Activated T-cell treated with anti-CD3 and anti-CD28 coated beads, Interleukin-2, amount 50 U/mL, for 48 hours (primary cell): ENCODE measurements at places on chromosomes 1 and 21.

GRCh38 chr1:40421431-40422384 lies 28.6 kb upstream of the ZFP69B start:
- DNase-seq: no peak

- peak; percentile 55 for DNase-seq
Observed at GRCh38 chr1:185045814-185046492, 595 bp downstream of the RNF2 start.

DNA sequence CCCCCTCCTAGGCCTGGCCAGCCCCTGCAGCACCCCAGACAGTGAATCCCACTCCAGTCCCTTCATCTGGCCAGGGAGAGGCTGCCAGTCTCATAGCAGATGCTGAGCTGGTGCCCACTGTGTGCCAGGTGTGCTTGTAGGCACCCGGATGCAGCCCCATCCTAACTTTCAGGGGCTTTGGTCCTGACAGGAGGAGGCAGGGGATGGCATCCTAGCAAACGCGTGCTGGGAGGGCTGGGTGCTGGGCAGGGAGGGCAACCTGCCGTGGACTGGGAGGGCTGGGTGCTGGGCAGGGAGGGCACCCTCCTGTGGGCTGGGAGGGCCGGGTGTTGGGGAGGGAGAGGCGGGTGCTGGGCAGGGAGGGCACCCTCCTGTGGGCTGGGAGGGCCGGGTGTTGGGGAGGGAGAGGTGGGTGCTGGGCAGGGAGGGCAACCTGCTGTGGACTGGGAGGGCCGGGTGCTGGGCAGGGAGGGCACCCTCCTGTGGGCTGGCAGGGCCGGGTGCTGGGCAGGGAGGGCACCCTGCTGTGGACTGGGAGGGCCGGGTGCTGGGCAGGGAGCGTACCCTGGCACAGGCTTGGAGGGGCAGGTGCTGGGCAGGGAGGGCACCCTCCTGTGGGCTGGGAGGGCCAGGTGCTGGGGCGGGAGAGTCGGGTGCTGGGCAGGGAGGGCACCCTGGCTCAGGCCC lies 35.3 kb downstream of the SLC19A1 start:
- DNase-seq: no peak

- peak; percentile 82 for DNase-seq
Observed at GRCh38 chr1:20732588-20733359, at the start of gene SH2D5. Gene SH2D5, minus strand, starts transcription at chr1:20732703. Its CDS starts 4,659 bp downstream, at chr1:20728044.

GRCh38 chr21:42763581-42764442 lies 110.4 kb downstream of the PDE9A start:
- DNase-seq: no peak

GRCh38 chr1:183806125-183806524 lies 1.2 kb downstream of the RGL1 start:
- no peak for DNase-seq

DNA sequence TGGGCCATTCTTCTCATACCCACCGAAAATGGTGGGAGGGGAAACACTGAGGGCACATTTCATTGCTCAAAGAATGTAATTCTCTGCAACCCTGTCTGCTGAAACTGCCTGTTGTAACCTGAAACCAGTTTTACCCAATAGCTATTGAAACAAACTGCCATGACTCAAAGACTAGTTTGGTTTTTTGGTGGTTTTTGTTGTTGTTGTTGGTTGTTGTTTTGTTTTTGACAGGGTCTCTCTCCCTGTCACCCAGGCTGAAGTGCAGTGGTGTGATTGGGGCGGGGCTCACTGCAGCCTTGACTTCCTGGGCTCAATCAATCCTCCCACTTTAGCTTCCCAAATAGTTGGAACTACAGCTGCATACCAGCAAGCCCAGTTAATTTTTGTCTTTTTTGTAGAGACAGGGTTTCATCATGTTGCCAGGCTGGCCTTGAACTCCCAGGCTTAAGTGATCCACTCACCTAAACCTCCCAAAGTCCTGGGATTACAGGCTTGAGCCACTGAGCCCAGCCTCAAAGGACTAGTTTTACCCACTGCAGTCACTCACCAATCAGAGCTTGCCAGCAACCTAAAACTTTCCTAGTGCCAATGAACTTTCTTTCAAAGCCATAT lies 2.1 kb upstream of the IPP start:
- DNase-seq: no peak

GRCh38 chr1:226862890-226863289 lies 7.5 kb upstream of the PSEN2 start:
- DNase-seq: no peak

- DNase-seq: no peak
Observed at GRCh38 chr1:151939779-151940178, 30.5 kb upstream of the THEM4 start.

DNA sequence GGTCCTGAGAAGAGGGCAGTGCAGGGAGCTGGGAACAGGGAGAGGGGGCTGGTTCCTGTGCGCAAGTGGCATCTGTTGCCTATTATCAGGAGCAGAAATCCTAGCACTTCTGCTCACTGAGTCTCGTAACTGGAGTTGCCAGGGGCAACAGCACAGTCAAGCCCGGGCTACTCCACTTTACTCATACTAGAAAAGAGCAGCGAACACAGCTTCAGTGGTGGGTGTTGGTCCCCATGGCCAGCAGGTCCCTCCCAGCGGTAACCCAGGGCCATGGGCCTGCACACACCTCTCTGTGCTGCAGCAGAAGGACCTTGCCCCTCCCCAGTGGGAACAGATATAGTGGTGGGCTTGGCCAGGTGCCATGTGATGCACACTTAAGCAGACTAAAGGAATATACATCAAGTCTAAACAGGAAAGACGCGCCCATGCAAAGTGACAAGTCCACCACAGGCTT lies 8.5 kb downstream of the PYCR2 start:
- DNase-seq: no peak

DNA sequence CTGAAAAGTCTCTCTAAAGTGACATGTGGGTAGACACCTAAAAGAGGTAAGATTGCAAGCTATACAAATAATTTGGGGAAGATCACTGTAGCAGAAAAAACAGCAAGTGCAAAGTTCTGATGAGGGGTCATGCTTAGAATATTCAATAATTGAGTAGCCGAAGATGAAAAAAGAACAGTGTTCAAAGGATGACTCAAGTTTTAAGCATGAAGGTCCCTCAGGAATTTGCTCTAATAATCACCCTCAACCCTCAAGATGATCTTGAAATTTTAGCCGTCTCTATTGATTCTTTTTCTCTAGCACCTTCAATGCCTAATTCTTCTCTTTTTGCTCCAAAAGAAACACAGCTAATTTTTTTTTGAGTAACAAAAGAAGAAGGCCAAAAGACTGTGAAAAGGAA lies 190.6 kb upstream of the ZNHIT6 start:
- DNase-seq: no peak

DNA sequence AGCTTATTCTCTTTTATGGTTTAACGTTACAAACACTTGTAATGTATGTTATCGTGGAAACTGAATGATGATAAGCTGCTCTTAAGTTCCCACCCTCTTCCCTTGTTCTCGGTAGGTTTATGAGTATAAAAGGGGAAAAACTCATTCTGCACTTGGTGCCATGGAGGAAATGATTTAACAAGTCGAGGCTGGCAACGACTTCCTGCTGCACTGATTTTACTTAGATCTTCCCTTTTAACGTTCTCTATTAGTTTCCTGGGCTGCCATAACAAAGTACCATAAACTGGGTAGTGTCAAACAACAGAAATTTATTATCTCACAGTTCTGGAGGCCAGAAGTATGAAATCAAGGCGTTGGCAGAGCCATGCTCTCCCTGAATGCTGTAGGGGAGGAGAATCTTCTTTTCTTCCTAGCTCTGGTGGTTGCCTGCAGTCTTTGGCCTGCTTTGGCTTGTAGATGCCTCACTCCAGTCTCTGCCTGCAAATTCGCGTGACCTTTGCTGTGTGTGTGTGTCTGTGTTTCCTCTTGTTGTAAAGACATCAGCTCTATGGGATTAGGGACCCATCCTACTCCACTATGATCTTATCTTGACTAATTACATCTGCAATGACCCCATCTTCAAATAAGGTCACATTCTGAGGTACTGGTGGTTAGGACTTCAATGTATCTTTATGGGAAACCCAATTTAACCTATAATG lies 26.3 kb downstream of the HUNK start:
- DNase-seq: no peak

DNA sequence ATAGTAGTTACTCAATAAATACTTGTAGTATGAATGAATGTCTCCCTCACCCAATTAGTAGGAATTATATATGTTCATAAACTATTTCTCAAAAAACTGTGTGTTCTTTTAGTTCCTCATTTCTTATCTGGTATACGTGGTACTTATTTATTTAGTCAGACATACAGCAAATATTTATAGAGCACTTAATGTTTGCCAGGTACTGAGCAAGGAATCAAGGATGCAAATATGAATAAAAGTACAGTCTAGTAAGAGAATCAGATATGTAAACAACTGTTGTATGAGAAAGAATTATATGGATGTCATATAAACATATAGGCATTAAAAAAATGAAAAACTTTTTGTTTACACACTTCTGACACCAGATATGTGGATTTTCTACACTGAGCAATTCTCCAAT lies 58.5 kb downstream of the ATF6 start:
- DNase-seq: no peak

DNA sequence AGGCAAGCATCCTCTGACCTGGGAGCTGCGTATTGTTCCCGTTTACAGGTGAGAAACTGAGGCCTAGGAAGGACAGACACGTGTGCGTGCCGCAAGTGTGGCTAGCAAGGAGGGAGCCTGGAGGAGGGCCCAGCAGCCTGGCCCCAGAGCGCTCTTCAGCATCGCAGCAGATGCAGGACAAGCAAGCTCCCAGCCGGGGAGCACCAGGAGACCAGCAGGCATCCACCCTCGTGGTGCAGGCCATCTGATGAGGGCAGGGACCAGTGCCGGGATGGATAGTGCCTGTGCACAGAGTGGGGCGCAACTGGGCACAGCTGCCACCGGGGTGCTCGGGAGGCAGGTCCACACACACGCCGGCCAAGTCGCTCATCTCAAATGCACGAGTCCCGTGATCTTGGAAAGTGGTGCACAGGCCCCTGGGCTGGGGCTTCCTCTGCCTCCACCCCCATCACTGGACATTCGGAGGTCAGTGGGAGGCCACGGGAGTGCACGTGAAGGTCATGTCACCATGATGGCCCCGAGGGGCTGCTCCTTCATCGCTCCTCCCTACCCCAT lies 55.1 kb downstream of the COL18A1 start:
- DNase-seq: no peak

DNA sequence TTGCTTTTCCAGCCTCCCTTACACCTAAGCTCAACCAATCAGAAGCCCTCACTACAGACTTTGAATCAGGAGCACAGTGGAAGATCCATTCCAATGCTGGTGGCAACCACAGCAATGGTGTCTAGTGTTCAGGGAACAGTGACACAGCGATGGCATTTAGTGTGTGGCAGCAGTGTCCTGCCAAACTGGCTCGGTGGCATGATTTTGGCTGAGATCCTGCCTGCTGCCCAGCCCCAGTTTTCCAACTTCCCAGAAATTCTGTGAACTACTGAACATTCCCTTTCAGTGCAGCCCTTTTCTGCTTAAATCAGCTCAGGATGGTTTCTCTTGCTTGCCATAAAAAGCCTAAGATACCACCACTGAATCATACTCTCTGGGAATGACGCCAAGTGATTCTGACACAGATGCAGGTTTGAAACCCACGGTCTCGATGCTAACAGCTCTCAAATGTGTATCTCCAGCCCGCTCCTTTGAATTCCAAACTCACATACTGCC lies 8.8 kb downstream of the ASAP3 start:
- DNase-seq: no peak

DNA sequence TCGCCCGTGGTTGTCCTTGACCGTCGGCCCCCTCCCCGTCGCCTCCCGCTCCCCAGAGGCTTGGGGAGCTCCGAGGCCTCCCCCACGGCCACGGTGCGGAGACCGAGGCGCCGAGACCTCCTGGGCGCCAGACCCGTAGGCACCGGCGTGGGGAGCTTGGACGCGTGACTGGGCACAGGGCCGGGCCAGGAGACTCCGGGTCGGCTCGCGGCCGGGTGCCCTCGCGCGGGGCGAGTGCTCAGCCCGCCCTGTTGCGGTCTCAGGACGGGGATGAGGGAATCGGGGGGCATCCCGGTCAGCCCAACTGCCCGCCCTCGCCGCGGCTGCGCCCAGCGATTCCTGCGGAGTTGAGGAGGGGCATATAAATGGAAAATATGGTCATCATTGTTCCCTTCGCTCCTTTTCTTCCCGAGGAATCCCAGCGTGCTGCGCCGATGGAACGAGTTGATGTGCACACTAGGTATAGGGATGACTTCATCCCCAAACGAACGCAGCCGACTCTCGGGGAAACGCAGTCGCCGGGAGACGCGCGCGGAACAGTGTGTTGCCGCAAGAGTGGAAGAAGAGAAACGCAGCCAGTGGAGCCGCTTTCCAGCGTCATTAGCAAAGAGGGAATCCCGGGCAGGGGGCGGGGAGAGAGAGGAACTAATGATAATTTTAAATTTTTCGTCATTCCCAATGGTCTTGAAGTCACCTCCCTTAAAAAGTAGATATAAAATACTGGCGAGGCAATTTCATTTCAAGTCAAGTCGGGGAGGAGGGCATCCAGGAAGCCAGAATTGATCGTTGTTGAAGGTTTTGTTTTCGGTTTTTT lies 747 bp upstream of the ENAH start:
- DNase-seq: peak; percentile 50

DNA sequence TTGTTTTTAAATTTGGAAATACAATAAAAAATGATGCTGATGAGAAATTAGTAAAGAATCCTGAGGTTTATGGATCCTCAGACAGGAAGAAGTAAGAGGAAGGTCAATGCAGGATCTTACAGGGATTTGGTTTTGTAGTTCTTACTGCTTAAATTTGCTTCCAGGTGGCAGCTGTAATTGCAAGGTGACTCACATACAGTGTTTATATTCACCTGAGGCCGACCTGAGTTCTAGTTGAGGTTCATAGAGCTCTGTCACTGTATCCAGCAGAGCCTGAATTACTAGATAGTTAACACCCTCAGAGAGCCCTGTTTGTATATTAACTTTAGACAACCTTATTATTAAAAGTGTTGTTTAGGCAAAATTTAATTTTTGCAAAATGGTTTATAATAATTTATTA lies 1.4 kb upstream of the WDR26 start:
- DNase-seq: no peak

DNA sequence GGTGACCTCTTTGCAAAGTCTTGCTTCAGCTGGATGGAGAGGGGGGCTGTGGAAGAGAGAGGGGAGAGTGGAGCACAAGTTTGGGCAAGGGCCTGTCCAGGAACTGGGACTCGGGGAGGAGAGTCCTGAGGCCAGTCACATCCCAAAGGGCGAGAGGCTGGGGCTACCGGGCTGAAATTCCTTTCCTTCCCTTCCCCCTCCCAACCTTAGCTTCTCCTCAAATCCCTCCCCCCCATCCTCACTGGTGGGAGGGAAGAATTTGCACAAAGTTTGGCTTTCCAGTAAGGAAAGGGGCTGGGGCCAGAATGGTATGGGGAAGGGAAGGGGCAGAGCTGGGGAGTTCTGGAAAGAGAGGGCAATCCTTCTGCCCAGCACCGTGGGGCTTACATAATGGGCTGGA lies 854 bp downstream of the CNTN2 start:
- DNase-seq: no peak

DNA sequence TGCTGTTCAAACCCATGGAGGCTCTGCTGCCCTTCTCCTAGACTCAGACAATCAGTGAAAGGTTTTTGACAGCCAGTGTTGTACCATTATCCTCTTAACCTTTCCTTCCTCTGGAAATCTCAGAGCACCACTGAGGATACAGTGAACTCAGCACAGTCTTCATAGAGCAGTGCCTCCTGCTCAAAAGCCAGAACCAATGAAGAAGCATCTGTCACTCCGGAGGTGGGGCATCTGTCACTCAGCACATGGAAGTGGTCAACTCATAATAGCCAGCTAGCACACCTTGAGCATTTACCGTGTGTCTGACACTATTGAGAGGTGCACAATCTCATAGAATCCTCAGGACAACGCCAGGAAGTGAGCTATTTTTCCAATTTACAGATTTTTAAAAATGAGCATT lies 62.4 kb downstream of the NMNAT2 start:
- DNase-seq: no peak

- no peak for DNase-seq
Observed at GRCh38 chr21:25338415-25338814, 268.9 kb downstream of the MRPL39 start.
